ENCODE measurements at places on chromosomes 6 and 20.

DNA sequence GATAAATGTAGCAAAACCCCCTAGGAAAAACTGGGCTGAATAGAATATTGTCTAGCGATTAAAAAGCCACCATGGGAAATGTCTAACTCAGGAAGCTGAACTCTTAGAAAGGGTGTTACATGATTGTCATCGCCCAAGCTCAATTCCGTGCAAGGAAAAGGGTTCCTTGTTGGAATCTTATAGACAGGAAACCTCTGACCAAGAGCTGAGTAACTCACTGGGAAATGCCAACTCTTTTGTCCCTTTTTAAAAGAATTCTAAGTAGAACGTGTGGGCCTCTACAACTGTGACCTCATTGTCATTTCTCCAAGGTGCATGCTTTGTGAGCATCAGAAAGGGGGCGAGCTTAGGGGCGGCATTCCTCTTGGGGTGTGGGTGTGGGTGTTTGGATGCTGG lies 88.1 kb downstream of the SYNJ2 start:
- DNase-seq = no peak

DNA sequence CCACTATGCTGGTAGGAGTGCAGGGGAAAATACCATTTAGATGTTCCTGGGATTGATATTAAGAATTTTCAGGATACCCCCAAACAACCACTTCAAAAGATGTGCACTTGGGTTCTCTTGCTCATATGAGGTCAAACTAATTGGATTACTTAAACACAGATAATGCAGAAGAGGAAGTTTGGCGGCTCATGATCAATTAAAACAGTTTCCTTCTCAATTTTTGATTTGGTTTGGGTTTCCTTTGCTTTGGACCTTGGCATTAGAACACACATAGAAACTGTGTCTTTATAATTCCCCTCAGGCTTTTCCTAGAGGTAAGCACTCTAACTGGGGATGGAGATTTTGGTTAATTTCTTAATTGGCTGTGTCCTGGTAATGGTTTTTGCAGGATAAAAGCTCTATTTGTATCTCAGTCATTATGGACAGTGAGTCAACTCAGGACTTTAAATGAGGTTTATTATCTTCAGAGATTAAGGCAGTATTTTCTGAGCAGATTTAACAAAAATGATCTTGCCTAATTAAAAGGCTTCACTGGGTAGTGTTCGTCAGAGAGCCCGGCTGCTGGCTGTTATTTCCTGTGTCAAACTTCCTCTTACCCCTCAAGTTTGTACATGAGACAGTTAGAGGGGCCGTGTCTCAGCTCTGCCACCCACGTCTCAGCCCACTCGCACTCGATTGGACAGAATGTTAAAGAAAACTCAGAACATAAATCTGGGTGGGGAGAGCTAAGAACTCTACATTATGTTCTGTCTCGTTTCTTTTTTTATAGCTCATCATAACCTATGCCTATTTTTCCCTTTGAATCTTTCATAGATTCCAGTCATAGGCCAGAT lies 50.3 kb upstream of the PREP start:
- DNase-seq = no peak

DNA sequence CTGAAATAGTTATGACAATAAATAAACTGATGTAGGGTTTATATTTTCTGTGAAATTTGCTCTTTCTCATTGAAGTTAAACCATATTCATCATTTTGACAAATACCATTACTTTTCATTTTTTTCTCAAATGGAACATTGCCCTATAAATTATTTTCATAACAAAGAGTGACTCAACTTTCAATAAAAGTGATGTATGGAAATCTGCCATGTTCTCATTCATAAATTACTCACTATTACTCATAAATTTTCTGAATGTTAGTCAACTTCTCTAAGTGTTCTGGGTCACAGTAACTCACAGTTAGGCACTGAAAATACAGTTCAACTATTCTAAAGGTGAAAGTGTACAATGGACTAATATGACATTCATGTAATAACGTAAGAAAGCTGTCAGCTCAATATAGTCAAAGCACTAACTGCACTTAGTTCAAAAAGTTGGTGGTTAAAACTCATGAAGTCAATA lies 19.0 kb upstream of the STX11 start:
- no peak for DNase-seq

GRCh38 chr6:4647414-4648365 lies 128.5 kb upstream of the CDYL start:
- DNase-seq = no peak

DNA sequence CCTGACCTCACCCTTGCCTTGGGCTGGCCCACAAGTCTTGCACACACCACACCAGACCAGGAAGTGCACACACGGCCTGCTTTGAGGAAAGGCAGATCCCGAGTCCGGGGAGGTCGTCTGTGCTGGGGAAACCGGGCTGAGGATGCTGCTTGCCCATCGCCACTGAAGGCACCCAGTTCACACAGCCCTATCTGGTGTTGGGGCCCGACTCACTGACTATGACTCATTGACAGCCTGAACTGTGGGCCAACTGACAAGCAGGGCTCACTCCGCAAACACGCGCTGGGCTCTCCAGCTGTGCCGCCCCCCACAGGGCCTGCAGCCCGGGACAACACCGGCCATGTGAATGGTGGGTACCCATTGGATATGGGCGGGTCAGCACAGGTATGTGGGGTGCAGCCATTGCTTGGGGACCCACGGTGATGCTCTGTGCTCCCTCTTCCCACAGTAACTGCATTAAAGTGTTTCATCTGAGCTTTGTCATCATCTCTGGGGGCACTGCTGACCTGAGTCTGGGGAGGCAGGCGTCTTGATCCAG lies 1.6 kb downstream of the SAMD10 start:
- no peak for DNase-seq

- DNase-seq = no peak
Observed at GRCh38 chr6:134425513-134425912, 107.6 kb upstream of the SGK1 start.

DNA sequence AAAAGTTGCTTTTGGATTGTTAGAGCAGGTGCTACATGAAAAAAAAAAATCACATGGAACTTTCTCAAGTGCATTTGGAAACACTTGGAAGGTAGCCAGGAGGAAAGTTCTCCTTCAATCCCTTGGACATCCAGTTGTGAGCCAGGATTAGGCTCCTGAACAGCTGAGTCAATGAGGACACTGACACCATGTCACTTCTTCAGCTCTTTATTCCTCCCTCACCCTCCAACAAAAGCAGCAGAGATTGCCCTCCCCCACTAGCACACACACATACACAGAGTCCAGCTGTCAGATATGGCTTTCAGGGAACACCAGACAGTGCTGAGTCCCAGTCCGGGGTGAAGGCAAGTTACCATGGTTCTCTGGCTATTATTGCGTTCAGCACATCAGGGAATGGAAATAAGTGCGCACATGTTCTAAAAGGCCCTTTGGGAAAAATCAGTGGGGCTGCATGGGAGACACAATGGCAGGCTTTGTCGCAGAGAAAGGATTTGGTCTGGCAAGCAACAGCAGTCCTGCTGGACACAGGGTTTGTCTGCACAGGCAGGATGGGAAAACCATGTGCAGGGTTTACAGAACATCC lies 124.7 kb upstream of the MARCKS start:
- no peak for DNase-seq

Data from NCI-H2081 treated with DMSO at 0.1 percent for 48 hours (cell line).